Muscle of leg (tissue), 16 donors: ENCODE measurements at places on chromosomes 11 and 22.

GRCh38 chr11:103110391-103110790 is 1.2 kb downstream of the DYNC2H1 start:
- DNase-seq: peak; percentile 36

GRCh38 chr11:3077846-3078440 is 20.7 kb upstream of the CARS1 start:
- no peak for DNase-seq

DNA sequence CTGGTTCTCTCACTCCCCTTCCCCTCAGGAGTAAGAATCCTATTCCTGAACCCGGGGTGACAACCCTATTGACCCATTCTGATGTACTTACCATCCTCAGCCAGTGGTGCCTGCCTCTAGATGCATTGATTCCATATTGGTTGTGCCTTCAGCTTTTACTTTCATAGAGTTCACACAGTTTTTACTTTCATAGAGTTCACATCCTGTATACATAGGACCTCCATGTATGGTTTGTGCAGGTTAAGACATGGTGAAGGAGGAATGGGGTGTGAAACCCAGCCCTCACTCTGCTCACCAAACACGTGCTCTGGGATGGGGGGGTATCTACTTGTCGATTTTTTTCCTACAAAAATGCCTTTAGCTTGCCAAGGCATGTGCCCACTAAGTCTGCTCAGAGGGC is 105.6 kb upstream of the TBCEL start:
- no peak for DNase-seq

DNA sequence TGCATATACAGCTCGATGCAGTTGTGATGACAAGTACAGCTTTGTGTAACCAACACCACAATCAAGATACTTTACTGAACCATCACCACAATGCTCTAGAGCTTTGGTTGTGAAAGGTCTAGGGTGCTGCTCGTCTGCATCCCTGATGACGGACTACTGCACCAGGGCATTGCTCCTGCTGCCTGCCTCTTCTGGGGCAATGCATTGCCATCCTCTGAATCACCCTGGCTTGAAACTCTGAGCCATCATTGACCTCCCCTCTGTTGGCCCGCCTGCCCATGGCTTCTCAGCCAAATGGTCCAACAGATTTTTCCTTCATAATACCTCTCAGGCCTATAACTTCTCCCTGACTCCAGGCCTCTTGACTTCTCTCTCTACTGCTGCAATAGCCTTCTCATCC is 77.4 kb upstream of the CSNK2A3 start:
- DNase-seq: no peak

DNA sequence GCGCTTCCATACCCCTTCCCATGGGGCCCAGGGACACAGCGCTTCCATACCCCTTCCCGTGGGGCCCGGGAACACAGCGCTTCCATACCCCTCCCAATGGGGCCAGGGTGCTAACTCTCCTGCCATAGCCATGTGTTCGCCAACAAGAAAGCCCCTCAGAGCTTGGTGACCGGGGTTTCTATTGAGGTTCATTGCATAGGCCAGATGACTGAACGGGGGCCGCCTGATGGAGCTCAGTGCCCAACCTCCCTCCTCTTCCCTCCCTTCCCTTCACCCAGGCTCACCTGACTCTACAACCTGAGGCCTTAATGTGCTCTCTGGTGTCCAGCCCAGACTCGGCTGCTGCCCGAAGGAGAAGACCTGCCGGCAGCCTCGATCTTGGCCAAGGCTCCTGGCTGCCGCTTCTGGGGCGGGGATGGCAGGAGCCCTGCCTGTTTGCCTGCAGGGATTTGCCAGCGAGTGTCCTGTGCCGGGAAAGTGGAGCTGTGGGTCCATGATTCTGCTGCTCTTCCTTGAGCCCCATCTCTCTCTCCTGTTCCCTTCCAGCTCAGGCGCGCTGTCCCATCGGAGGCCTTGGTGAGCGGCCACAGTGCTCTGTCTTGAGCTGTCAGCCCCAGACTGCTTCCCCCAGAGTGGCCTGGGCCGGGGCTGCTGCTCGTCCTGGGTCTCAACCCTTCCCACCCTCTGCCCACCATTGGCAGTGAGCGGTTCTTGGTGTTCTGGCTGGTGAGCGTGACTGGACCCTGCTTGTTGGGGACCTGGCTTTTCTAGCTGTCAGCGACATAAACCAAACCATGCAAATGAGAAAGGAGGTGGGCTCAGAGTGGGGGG is 267.0 kb downstream of the TBC1D22A start:
- no peak for DNase-seq

DNA sequence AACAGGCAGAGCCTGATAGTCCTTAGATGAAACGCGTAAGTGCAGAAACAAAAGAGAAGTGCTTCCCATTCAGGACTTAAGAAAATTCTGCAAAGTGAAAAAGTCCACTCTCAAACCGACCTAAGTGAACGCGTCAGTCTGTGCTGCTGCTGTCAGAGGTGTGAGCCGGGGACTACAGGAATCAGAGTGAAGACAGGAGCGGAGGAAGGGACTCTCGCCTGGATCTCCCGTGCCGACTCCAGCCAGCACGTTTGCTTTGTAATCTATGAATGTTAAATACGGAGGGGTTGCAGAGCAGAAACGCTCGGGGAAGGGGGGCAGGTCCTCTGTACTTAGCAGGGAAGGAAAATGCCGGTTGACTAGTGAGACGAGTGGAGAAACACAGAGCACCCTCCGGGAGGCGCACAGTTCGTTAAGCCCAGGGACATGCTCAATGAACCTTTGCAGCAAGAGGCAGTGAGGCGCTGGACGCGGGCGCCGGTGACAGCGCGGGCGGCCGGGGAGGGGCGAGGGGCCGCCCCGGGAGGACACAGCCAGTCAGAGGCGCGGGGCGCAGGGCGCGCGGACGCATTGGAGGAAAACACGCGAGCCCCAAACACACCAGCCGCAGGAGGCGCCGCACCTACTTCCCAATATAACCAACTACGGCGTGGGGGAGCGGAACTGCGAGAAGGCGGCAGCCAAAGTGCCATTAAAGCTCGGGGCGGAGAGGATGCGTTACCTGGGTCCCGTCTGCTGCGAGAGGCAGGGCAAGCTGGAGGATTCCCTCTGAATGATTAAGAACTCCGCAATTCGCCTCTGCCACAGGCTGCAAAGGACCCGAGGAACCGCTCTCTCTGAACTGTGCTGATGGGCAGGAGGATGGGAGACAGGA is at the start of gene CNTN5:
Gene CNTN5, plus strand, starts transcription at position 598 of the 874 bp plus-strand sequence.
- peak; percentile 76 for DNase-seq

DNA sequence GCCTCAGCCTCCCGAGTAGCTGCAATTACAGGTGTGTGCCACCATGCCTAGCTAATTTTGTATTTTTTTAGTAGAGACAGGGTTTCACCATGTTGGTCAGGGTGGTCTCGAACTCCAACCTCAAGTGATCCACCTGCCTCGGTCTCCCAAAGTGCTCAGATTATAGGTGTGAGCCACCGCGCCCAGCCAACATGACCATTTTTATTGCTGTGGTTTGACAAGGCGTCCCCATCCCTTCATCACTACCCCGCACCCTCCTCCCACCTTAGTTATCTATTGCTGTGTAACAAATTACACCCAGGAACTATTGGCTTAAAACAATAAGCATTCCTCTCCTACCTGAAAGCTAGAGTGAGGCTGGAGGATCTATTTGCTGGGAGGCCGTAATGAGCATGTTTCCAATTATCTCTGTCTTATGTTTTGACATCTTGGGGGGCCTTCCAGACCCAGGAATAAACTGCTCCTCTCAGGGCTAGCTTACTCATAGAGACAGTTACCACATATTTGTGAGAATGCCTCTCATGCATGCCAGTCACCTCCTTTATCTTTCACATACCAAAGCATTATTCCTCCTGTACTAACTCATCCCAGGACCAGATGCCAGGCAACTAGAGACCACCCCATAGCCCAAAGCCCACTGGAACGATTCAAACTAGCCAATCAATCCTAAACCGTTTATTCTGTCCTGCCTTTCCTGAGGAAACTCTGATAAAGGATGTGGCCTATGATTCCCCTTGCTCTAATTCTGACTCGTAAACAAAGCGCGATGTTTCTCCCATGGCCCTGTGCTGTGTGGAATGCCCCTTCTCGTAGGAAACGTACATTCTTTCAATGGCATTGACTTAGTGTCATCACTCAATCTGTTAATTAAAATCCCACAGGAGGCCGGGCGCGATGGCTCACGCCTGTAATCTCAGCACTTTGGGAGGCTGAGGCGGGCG is 19.4 kb downstream of the SNU13 start:
- DNase-seq: no peak

GRCh38 chr11:10899121-10899830 is 41.4 kb upstream of the ZBED5 start:
- peak; percentile 79 for DNase-seq

GRCh38 chr11:108734283-108734682 is 69.4 kb downstream of the DDX10 start:
- no peak for DNase-seq

- no peak for DNase-seq
Observed at GRCh38 chr11:73946798-73947458, 3.9 kb upstream of the DNAJB13 start.

DNA sequence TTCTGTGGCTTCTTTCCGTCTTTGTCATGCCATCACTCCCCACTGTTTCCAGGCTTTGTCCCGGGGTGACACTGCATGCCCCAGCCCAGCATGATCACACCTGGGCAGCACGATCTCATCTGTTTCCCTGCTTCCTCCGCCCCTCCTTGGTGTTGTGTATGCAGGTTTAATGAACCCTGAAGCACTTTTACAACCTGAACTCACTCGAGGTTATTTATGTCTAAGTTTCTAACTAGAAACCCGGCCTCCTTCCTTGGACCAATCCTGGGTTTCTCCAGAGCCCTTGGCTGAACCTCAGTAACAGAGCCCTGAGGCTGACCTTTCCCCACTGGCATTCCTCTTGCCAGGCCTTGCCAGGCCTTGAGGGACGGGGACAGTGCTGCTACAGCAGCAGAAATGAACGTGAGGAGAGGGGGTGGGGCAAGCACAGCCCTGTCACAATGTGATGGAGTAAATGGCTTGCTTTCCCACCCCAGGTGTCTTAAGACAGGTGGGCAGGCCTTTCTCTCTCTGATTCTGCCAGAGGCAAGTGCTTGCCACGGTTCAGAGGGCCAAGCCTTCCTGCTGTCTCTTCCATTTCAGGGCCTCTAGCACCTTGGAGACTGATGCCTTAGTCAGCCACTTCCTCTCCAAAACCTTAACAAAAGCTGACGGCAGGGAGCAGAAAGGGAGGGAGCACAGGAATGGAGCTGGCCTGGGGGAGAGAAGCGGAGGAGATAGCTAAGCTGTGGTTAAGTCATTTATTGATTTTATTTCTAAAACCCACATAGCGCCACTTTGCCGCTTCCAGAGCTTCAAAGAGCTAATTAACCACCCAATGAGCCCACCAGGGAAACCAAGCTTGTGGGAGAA is 3.1 kb upstream of the PYGM start:
- DNase-seq: peak; percentile 58

GRCh38 chr22:47102081-47102480 is 339.6 kb downstream of the TBC1D22A start:
- no peak for DNase-seq

GRCh38 chr11:102081313-102081712 is 28.9 kb upstream of the YAP1 start:
- no peak for DNase-seq

DNA sequence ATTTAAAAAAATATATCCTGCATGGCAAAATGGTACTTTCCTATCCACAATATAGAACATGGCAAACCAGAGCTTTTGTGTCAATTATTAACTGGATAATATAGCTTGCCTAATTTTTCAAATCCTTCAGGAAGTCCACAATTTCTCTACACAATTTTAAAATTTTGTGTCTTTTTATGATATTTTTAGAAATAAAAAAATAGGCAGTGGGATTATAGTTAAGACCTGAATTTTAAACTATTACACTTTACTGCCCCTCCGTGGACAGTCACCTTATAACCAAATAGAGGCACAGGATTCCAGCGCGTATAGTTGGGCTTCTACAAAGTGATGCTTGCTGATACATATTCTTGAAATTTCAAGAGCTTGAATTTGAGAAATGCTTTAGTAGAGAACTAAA is 2.1 kb upstream of the DMC1 start:
- peak; percentile 70 for DNase-seq

GRCh38 chr11:44759743-44760476 is 33.1 kb downstream of the TSPAN18 start:
- DNase-seq: no peak

DNA sequence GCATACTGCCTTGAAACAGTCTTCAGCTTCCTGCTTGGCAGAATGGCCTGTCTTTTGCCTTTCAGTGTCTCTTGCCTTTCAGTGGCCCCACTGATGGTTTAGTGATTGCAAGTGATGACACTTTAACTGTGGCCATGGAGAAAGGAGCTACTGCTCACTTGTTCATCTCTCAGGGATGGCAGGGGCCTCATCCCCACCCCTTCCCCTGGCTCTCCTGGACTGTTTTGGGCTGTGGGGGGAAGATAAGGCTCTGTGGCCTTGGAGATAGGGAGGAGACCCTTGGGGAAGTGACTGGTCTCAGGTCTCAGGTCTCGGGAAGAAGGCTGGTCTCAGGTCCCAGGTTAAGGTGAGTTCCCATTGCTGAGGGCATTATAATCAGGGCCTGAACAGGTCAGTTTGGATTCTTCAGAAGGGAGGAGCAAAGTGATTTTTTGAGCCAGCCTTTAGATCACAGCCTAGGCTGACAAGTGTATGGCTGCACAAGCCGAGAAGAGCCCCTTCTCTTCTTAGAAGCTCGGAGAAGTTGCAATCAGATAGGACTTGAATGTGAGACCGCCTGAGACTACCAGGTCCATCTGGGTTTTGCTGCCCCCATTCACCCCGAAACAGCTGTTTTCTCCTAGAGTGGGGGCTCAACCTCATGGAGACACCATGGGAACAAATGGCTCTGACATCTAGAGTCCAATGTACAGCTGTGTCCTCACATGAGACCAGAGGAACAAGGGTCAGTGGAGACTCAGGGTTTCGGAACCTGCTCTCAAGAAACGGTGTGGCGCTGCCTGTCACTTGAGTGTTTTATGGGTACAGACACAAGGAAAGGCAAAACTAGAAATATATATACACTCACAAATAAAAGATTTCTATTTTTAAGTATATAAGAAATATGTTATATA is 15.9 kb upstream of the P2RY2 start:
- no peak for DNase-seq

- no peak for DNase-seq
Observed at GRCh38 chr11:119155733-119156492, 7.1 kb downstream of the ABCG4 start.

- DNase-seq: peak; percentile 69
Observed at GRCh38 chr11:126544108-126545056, 188.9 kb downstream of the ST3GAL4 start.

DNA sequence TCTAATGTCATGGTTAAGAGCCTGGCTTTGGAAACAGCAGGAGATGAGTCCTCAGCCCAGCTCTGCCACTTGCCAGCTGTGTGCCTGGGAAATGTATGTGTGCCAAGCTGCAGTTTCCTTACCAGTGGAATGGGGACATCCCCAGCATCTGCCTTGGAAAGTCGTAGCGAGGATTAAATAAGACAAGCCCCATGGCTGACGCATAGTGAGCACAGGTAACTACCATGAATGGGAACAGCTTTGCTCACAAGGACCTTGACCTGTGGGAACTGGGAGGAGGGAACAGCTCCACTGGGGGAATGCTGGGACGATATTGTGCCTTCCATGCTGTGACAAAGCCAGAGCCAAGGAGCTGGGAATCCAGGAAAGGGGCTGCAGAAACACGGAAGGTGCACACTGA is 2.6 kb upstream of the DSCAML1 start:
- no peak for DNase-seq
